ENCODE measurements at places on chromosomes 2 and 18. TPM values are rescaled to one million over a fixed set of nuclear protein-coding genes. Genes with fewer than 3 reads are reported as not detected.

The AQP4 gene
- total RNA-seq, result not detected

The HOXD8 gene
- total RNA-seq, result not detected

The GALNT13 gene
- not detected for total RNA-seq

The ZC3H15 gene
- total RNA-seq, result 53.4 TPM

The TRIM43 gene
- total RNA-seq, result not detected

The MBD5 gene
- 69.1 TPM for total RNA-seq

The STPG4 gene
- total RNA-seq, result 0.13 TPM

The VIT gene
- total RNA-seq, result not detected

The SLC5A6 gene
- total RNA-seq, result 42.0 TPM

The LHCGR gene
- total RNA-seq, result not detected

The RFX8 gene
- 1.2 TPM for total RNA-seq

The C1QL2 gene
- not detected for total RNA-seq

The MDH1B gene
- total RNA-seq, result 0.29 TPM

The AP1S3 gene
- total RNA-seq, result 8.2 TPM

The ADAM23 gene
- total RNA-seq, result 4.2 TPM

Measured in naive thymus-derived CD4-positive, alpha-beta T cell (primary cell).